ENCODE measurements at places on chromosomes 7 and 10. TPM values are rescaled to one million over a fixed set of nuclear protein-coding genes. Genes with fewer than 3 reads are reported as not detected.

GRCh38 chr10:61958805-61959204 lies 57.3 kb downstream of the ARID5B start:
- DNase-seq, result no peak

DNA sequence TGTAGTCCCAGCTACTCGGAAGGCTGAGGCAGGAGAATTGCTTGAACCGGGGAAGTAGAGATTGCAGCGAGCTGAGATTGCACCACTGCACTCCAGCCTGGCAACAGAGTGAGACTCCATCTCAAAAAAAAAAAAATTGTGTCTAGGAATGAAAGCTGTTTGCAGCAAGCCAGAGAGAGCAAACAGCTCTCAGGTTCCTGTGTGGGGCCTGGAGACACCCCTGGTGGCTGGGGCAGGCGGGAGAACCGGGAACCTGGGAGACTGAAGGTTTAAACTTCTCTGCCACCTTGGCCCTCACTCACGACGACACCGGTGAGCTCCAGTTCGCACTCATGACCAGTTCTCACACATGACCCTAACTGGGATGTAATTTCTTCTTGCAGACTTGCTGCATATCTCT lies 13.2 kb upstream of the UNCX start:
- no peak for DNase-seq

GRCh38 chr7:51376420-51377092 lies 59.9 kb upstream of the COBL start:
- no peak for DNase-seq

GRCh38 chr7:99380032-99380822 lies 5.7 kb downstream of the ARPC1B start:
- peak; percentile 31 for DNase-seq

- DNase-seq, result no peak
Observed at GRCh38 chr10:113183573-113183972, 233.5 kb downstream of the TCF7L2 start.

DNA sequence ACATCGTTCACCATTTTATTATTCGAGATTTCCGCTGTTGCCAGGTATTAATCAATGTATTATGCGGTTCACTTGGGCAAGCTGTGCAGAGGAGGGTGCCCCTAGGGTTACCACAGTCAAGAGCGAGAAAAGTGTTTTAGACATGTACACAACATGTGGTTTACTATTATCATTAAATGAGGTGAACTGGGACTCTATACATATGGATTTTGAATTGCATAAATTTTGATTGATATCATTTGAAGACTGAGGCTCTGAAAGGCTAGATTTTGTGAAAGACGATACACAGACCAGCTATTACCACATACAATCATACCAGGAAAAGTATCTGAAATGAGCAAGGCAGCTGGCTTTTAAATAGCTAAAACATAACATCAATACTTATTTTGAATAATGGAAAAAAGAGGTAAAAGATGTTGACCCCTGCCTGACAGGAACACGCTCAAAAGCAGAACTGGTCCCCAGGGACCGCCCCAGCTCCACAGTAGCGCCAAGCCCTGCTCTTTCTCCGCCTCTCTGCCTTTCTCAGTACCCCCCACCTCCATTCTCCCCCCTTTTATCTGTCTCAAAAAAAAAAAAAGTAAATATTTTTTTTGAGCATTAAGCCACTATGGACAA lies 413.4 kb upstream of the MKI67 start:
- no peak for DNase-seq

DNA sequence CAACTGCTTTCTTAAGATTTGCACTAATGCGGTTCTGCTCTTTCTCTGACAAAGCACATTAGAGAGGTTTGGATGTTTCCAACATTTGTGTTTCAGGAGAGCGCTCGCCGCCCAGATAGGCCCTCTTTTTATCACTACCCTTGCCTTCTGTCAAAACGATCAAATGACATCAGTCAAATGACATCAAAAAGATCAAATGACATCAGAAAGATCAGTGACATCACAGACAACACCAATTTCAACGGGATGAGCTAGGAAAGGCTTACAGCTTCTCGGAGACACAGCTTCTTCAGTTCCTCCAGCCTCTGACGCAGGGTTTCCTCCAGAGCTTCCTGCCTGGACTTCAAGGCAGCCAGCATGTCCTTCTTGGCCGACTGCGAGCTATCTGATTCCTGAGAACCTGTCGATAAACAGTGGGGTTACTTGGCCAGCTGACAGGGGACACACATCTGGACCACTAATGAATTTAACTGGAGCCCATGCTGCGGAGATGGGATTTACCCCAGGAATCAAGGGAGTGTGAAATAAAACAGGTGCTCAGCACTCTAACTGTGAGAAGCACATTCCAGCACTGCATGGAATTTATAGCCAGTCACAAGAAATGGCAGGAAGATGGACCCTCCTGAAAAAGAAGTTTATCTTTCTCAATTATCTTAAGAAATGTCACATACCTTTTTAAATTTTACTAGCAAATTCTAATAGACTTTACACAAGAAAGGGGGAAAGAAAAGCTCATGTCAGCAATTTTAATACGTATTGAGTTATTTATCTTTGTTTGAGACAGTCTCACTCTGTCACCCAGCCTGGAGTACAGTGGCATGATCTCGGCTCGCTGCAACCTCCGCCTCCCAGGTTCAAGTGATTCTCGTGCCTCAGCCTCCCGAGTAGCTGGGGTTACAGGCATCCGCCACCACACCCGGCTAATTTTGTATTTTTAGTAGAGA lies 88.2 kb downstream of the PRPF18 start:
- DNase-seq, result no peak

- DNase-seq, result no peak
Observed at GRCh38 chr10:91048380-91048779, 127.5 kb upstream of the ANKRD1 start.

GRCh38 chr10:44173608-44173894 lies 211.3 kb downstream of the CXCL12 start:
- DNase-seq, result no peak

- DNase-seq, result no peak
Observed at GRCh38 chr10:94240901-94241300, 121.8 kb downstream of the NOC3L start.

GRCh38 chr7:81583090-81583489 lies 186.8 kb downstream of the HGF start:
- no peak for DNase-seq

The KNDC1 gene
- 8.2 TPM for total RNA-seq

The MRLN gene
- total RNA-seq, result not detected

The EPO gene
- not detected for total RNA-seq

The OR2A1 gene
- total RNA-seq, result not detected

The OR9A2 gene
- under 0.01 TPM for total RNA-seq
